CD4-positive, alpha-beta T cell treated with Interleukin-4 for 4 hours (primary cell): ENCODE measurements at places on chromosomes 11 and 22.
A peak's percentile ranks its signal among the peaks of the same experiment; 100 is the strongest.

DNA sequence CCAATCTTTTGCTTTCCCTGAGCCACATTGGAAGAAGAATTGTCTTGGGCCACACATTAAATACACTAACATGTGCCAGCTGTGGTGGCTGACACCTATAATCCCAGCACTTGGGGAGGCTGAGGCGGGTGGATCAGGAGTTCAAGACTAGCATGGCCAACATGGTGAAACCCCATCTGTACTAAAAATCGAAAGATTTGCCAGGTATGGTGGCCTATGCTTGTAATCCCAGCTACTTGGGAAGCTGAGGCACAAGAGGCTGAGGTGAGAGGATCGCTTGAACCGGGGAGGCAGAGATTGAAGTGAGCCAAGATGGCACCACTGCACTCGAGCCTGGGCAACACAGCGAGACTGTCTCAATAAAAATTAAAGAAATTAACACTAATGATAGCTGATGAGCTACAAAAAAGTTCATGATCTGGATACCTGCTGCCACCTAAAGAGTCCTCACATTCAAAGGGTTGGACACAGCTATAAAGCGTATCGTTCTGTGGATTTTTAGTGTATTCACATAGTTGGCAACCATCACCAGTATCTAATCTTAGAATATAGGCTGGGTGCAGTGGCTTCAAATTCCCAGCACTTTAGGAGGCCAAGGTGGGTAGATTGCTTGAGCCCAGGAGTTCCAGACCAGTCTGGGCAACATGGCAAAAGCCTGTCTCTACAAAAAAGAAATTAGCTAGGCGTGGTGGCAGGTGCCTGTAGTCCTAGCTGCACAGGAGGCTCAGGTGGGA, 3.4 kb upstream of the LDHC start:
- no peak for DNase-seq

DNA sequence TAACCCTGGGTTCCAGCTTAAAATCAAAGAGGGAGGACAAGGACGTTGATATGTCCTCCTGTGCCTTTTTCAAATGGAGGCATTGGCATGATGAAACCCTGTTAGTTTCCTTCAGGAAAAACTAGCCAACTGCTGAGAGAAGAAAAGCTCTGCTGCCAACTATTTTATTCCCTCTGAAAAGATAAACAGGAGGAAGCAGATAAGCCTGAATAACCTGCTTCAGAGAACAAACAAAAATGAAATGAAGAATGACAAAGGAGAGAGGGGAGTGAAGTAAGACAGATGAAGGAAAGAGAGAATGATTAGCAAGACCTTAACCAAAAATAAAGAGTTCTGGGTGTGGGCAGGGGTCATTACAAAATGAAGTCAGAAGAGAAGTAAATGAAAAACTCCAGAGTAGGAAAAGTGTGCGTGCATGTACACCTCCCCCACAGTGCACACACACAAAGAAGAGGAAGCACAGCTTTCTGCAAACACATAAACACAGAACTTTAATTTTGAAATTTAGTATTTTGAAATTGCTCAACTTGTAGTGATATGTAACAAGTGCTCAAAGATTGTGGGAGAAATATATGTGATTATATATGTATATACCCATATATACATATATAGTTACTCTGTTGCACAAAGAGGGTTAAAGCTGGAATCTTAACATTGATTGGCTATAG, 332.2 kb downstream of the LUZP2 start:
- DNase-seq = no peak

GRCh38 chr11:120248551-120249278, 8.8 kb downstream of the POU2F3 start:
- peak; percentile 6 for DNase-seq

DNA sequence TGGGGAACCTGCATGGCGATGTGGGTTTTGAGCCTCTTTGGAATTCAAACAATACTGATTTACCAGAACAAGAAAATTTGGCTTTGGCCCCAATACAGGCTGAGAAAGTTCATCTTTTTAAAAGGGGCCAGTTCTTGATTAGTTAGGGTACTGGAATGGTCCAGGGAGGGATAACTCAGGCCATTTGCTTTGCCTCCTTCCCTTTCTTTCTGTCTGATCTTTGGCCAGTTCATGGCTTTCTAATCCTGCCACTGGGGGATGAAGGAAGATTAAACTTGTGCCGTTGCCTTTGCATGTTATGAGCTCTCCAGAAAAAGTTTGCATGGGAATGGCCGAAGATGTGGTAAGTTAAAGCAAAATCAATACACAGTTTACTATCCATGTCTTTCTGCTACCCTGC, 78.4 kb downstream of the ADAMTS15 start:
- DNase-seq = no peak

- no peak for DNase-seq
Observed at GRCh38 chr11:133825666-133826065, 19.6 kb downstream of the SPATA19 start.

DNA sequence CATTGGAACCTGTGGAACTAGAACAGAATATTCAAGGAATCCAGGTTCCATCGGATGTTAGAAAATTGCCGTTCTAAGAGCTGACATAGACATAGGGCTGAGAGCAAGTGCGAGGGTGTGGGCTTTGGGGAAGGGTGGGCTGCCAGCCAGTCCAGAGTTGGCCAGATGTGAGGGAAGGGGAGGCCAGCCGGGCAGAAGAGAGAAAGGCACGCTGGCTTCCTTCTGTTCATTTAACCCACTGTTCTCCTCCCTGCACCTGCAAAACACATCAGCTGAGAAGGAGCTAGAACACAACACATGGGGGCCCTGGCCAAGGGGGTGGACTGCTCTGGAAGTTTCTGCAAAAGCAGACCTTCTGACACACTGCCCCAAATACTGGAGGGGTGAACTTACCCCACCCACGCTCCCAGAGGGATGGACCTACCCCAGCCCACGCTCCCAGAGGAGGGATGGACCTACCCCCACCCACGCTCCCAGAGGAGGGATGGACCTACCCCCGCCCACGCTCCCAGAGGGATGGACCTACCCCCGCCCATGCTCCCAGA, 98.0 kb downstream of the SHANK2 start:
- no peak for DNase-seq

GRCh38 chr11:6489306-6489705, 7.8 kb upstream of the DNHD1 start:
- DNase-seq = no peak

DNA sequence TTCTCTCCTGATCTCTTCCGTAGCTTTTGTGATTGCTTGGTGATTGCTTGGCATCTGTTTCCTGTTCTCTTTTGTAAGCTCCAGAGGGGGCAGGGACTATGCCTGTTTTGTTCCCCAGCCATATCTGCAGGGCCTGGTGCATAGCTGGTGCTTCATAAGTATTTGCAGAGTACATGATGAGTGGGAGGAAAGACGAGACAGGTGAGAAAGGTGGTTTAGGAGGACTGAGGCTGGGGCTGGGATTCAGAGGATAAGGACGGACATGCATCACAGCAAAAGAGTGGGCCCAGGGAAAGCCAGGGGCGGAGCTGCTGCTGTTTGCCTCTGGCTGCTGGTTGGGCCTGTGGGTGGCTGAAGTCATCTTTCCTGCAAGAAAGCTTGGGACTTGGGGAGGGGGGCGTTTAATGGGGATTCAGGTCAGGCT, 62.4 kb downstream of the DSCAML1 start:
- no peak for DNase-seq

DNA sequence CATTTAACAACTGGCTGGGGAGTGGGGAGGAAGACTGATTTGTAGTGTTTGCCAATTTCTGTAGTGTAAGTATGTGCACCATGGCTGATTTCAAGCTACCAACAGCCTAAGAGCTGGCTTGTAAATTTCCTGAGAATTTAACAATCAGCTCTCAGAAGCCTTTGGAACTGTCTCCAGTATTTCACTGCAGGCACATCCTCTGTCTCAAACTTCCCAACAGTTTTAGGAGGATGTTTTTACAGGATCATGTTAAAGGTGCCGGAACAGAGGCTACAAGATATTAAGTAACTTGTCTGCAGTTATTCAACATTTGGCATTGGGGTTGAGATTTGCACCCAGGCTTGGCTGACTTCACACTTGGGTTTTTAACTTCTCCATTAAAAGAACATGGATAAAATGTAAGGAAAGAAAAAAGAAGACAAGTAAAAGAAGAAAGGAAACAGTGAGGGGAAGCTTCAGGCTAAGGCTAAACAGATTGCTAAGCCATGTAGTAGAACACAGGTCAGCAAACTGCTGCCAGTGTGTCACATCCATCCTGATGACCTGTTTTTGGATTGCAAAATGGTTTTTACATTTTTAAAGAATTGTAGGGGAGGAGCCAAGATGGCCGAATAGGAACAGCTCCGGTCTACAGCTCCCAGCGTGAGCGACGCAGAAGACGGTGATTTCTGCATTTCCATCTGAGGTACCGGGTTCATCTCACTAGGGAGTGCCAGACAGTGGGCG, 204.8 kb upstream of the SESN3 start:
- DNase-seq = no peak

DNA sequence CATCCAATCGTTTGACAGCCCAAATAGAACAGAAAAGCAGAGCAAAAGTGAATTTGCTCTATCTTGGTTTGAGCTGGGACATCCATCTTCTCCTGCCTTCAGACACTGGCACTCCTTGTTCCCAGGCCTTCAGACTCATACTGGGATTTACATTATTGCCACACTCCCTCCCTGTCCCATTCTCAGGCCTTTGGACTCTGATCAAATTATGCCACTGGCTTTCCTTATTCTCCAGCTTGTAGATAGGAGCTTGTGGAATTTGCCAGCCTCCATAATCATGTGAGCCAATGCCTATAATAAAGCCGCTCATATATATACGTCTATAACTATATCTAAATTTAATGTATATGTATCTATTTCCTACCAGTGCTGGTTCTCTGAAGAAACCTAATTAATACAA, 568.3 kb upstream of the KIRREL3 start:
- DNase-seq = no peak

DNA sequence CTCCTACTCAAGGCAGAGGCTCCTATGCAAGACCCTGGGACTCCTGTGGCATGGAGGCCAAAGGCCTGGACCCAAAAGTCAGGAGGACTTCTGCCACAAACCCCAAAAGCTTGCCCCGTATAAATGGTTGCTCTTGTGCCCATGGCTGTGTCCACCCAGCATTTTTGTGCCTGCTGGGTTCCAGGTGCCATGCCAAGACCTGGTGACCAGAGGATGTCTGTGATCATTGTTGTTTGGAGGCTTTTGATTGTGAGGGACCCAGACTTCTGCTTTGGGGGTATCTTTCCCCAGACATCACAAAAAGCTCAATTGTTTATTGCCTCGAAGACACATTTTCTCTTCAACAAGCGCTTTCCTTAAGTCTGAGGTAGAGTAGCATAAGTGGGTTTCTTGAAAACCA, 35.1 kb downstream of the C22orf31 start:
- no peak for DNase-seq

GRCh38 chr11:113137713-113138529, 176.5 kb upstream of the TTC12 start:
- DNase-seq = no peak

DNA sequence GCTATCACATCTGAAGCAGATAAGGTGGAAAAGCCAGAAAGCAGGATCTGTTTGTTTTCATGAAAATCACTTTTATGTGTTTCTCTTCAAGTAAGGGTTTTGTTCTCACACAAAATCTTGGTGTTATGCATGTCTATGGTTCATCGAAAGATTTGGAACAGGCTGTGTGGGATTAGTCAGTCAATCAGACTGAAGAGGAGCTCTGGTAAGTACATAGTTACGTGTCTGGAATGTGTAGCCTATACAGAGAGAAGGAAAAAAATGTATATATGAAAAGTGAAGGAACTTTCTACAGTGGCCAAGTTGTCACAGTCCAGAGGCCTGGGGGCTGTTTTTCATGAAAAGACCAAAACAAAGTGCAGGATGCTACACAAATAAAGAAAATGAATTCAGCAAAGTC, 156.7 kb downstream of the CNTN5 start:
- DNase-seq = no peak

GRCh38 chr11:123239191-123240150, 44.4 kb upstream of the CLMP start:
- DNase-seq = no peak

DNA sequence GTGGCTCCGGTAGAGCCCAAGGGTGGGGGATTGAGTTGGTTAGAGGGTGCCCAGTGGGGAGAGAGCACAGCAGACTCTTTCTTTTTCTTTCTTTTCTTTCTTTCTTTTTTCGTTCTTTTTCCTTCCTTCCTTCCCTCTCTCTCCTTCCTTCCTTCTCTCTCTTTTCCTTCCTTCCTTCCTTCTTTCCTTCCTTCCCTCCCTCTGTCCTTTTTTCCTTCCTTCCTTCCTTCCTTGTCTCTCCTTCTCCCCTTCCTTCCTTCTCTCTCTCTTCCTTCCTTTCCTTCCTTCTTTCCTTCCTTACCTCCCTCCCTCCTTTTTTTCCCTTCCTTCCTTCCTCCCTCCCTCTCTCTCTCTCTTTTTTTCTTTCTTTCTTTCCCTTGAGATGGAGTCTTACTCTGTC, 4.8 kb upstream of the ALX4 start:
- no peak for DNase-seq

DNA sequence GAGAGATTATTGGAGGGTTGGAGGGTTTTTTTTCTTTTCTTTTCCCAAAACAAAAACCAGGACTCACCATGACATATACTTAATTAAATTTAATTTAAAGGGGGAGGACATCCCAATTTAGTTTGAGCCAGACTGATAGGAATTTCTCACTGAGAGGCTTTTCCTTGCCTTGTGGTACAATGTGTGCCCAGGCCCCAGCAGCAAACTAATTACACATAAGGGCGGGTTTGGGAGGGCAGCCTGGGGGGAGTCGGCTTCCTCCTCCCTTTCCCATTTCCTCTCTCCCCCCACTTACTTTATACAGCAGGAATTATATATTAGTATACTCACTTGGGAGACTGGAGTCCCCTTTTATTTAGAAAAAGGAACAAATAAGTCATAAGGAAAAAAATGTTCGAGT, 2.9 kb downstream of the TEAD1 start:
- DNase-seq = no peak

- DNase-seq = no peak
Observed at GRCh38 chr22:49136816-49137180, 690.9 kb downstream of the BRD1 start.

DNA sequence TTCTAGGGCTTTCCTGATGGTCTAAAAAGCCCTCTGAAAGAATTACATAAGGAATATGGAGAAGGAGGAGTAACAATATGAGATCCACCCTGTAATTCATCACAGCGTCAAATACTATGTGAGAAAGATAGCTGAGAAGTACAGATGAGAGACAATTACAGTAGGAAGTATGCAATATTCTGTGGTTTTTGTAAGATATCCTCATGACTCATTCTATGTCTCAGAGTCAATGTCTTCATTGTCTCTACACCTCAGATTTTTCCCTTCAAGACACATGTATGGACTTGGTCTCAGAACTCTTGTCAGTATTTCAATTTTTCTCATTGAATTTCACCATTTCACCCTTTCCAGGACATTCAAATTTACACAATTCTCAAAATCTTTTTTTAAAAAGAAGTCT, 343.3 kb upstream of the CTSC start:
- DNase-seq = no peak

GRCh38 chr11:86931548-86932258, 23.5 kb downstream of the FZD4 start:
- DNase-seq = no peak

GRCh38 chr11:68764746-68765145, 13.4 kb upstream of the TESMIN start:
- DNase-seq = no peak

GRCh38 chr22:25113316-25113721, 86.3 kb upstream of the CRYBB3 start:
- no peak for DNase-seq

GRCh38 chr22:35530700-35531099, 9.9 kb upstream of the RASD2 start:
- no peak for DNase-seq

- DNase-seq = no peak
Observed at GRCh38 chr11:118008271-118008911, 22.2 kb downstream of the IL10RA start.

- no peak for DNase-seq
Observed at GRCh38 chr11:43578346-43579170, 102.0 kb upstream of the HSD17B12 start.
